ENCODE measurements at places on chromosomes 2 and 18.

GRCh38 chr18:22828171-22828570 is 105.0 kb upstream of the RBBP8 start:
- DNase-seq: no peak

- DNase-seq: no peak
Observed at GRCh38 chr2:215313255-215313613, 1.4 kb downstream of the ATIC start.

DNA sequence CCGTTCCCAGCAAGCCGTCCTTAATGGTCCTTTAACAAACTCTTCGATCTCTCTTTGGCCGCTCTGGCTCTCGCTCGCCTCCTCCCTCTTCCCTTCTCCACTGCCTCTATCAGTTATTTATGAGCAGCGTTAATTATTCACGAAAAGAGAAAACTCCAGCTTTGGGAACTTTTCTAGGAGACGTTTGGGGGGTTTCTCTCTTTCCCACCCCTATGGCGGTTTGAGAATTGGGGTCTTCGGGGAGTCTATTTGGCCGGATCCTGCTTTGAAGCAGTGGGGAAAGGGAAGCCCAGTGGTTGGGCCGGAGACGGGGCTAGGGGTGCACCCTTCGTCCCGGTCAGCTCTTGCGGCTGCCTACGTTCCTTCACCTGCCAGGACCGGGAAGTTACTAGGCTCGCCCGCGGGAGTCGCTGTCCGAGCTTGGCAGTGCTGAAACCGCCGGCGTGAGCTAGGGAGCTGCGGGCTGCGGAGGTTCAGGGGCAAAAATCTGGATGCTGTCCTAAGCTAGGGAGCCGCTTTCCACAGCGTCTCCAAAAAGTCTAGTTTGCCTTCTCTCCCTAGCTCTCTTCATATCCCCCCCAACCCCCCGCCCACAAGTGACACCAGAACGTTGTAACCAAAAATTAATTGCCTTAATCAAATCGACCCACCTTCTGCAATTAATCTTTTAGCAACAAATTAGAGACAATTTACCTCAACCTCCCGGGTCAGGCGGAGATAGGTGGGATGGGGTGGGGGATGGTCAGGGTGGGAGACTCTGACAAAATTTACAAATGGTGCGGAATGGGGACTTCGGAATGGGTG is 8.9 kb upstream of the SKOR2 start:
- no peak for DNase-seq

DNA sequence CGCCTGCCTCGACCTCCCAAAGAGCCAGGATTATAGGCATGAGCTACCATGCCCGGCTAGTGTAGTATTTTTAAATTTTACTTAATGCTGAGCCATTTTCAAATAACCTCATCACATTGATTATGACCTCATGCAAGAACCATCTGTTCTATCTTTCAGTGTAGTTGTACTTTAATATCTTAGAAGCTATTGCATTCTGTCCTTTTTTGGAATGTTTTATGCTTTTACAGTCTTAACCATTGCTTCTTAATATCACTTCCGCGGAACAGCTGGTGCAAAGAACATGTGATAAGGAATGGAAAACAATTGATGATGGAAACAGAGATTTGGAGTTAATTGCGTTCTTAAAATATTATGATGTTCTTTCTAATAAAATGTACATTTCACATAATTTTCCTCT is 2.7 kb downstream of the GEN1 start:
- DNase-seq: no peak

- DNase-seq: no peak
Observed at GRCh38 chr2:133437492-133437891, 130.8 kb downstream of the NCKAP5 start.

- no peak for DNase-seq
Observed at GRCh38 chr18:48002933-48003365, 72.5 kb upstream of the SMAD2 start.

DNA sequence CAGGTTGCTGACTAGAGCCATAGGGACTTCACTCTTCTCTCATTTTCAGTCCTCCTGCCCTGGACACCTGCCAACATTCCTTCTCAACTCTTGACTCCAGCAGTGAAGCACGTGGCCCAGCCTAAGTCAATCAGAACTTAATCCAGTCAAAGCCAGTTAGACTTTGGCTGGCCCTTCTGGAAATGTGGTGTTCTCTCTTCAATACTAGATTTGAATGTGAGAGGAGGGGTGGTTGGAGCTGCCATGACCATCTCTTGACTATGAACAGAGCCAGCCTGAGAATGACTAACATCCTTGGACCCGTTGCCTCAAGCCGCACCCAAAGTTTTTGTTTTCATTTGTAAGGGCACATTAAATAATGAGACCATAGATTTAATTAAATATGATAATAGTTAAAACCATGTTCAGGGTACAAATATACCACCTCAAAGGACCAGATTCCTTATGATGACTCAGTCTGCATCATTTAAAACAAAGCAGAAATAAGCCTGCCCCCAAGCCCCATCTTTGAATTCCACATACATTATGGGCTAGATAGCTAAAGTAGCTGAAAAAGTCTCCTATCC is 49.7 kb upstream of the RASGRP3 start:
- DNase-seq: peak; percentile 51

DNA sequence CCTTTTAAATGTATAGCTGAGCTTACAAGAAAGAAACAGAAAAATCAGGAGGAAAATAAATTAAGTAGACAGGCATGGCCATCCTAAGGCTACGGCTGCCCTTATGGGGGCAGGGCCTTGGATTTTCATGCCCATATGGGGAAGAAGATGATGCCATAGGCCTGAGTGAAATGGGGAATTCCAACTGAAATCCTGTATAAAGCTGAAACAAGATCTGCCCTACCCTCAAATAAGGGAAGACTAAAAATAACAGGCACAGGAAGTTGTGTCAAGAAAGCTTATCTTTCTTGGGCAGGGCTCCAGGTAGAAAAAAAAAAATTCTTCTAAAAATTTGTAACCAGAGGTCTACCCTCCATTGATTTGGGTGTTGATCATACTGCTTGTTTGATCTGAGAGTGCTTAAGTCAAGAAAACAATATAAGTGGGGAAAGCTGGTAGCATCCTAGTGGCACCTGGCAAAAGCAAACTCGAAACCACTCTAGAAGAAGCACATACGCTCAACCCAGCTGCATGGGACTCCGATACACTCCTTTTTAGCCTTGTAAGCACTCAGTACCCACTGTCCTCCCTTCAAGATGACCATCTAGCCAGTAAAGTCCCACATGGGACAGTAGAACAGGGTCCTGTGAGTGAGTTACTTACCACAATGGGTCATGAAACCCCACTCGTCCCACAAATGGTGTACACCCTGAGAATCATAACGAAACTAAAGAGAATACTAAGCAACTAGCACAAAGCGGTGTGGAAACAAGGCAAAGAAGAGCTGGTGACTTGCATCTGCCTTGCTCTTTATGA is 22.3 kb downstream of the DNAH7 start:
- DNase-seq: no peak

GRCh38 chr2:235582081-235582686 is 88.3 kb downstream of the AGAP1 start:
- DNase-seq: no peak

DNA sequence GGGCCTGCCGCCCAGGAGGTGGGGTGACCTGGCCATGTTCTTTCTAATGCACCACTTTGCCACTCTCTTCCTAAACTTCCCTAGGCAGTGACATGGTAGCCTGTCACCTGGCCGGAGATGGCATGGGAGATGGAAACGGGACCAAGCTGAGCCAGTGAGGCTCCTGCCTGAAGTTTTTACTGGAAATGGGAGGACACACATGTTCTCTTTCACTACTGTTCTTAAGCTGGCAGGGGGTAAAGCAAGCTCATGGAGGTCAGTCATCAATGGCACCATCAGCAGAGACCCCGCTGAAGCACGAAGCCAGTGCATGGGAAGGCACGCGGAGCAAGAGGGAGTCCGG is 50.7 kb downstream of the ATIC start:
- no peak for DNase-seq

DNA sequence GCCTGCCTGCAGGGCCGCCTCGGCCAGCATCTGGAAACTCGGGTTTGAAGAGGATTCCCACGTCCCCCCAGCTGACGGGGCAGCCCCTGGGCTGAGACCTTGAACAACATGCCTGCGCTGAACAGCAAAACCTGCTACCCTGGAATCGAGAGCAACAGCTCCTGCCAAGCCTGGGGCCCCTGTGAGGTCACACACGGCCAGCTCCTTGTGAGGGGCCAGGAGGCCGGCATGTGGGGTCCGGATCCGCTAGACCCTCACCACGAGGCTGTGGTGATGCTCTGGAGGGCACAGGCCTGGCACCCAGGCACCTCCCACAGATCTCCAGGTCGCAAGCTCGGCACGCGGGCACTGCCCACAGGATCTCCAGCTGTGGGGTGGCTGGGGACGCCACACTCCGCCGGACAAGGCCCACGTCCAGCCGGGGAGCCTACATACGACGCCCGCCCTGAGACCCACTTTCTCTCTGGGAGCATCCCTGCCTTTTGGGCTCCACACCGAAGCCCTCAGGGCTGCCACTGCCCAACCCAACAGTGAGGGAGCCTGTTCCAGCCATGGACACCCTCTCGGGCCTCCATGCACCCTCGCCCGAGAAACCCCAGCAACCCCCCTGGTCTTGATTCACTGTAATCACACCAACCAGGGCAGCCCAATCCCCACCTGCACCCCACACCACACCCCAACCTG is 34.1 kb downstream of the SLC66A2 start:
- no peak for DNase-seq

DNA sequence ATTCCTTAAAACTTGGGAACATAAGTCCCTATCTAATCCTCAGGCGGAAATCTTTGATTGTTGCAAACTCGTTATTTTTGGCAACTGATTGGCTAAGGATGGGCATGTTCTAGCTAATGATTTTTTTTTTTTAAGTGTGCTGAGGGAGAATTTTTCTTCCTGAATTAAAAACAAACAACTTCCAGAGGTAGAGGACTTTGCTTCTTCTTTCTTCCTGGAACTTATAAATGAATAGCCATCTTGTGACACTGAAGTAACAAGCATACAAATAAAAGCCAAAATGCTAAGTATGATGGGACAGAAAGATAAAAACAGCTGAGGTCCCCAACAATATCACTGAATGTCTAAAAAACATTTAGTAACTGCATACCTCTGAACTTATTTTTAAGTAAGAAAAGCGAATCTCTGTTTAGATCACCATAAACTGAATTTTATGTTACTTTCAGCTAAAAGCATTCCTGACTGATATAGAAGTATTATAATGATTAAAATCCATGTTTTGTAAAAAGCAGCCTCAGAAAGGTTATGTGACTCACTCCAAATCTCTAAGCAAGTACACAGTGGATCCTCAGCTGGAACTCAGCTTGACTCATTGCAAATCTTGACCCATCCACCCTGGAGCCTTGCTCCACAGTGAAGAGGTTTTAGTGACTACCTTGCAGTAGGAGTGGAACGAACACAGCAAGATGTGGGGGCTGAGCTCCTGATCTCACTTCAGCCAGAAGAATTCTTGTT is 344.4 kb downstream of the CLIP4 start:
- DNase-seq: no peak
